ENCODE measurements at places on chromosomes 12 and 14.

DNA sequence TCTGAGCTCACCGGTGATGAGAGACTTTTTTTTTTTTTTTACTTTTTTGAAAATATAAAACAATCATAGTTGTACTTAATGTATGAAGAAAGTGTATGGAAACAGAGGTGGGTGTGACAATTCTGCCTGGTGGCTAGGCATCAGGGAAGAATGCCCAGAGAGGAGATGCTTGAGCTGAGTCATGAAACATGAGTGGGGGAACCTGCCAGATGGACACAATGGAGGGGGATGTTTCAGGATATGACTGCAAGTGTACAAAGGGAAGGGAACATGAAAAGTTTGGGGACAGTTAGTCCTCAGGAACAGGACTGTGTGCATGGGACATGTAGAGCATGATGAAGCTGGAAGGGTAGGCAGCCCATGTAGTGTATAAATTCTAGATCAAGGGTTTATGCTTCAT lies 274.2 kb upstream of the E2F7 start:
- no peak for DNase-seq

DNA sequence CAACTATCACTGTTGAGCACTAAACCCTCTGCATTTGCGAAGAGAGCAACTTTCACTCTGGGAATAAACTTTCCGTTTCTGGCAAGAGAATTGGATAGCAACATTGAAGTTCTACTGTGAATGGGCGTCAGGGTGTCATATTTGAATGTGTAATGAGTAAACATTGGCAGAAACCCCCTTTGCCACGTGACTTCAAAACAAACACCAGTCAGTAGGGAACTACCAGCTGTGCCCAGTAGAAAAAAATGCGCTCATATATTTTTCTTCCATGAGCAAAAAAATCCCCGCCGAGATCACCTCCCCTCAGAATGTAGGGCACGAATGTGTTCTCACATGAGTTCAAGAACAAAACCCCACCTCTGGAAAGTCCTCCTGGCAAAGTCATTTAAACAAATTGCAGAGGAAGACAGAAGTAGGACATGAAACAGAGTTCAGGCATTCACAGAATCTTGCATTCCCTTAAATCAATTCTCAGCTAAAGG lies 80.6 kb downstream of the BTG1 start:
- no peak for DNase-seq

GRCh38 chr12:110639336-110640141 lies 25.6 kb downstream of the TCTN1 start:
- DNase-seq = no peak

DNA sequence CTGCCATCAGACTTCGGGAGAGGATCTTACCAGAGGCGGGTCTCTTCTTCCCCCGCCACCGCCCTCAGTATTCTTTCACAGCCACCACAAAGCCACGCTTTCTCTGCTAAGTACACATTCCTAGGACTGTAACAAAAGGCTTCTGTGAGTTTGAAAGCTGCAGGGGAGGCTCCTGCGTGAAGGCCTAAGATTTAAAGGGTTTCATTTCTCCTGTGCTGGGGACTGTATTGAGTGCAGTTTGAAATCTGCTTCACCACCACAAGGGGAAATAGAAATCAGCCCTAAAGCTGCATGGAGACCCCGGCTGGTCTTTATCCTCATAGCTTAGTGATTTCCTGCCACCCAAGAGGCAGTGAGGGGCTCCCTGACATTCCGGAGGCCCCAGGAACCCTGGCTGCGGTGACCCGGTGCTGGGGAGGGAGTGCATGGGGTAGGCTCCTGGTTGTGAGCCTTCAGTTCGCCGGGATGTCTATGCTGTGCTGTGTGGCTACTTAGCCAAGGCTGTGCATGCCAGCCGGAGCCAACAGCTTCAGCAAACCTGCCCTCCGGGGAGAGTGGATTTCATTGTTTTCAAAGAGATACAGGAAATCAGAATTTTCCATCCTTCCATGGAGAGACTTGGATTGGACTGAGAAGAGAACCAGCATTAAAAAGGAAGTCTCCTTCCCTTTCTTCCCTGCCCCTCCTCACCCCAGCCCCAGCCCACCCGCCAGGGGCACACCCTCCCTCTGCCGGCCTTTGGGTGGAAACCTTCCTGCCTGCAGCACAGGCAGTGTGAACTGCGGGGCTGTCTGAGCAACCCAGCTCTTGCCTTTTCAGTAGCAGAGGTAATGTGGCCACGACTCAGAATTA lies 163.3 kb downstream of the ETV6 start:
- peak; percentile 83 for DNase-seq

DNA sequence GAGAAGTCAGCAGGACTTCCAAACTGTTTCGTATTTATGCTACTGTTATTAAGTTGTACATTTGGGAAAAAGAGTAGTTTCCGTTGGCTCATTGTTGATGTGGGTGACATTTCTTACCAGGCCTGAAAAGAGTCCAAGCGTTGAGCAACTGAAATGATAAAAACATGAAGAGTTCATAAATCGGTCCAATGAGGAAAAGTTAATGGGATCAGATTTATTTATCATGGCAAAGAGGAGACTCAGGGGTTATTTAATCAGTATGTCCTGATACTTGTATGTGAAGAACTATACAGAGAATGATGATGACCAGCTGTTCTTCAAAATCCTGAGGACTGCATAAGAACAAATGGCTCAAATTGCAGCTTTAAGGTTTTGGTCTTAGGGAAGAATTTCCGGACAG lies 7.7 kb downstream of the VRK1 start:
- no peak for DNase-seq

GRCh38 chr12:57516617-57517153 lies 3.6 kb downstream of the DDIT3 start:
- no peak for DNase-seq
